ENCODE measurements at places on chromosomes 11 and 22.

DNA sequence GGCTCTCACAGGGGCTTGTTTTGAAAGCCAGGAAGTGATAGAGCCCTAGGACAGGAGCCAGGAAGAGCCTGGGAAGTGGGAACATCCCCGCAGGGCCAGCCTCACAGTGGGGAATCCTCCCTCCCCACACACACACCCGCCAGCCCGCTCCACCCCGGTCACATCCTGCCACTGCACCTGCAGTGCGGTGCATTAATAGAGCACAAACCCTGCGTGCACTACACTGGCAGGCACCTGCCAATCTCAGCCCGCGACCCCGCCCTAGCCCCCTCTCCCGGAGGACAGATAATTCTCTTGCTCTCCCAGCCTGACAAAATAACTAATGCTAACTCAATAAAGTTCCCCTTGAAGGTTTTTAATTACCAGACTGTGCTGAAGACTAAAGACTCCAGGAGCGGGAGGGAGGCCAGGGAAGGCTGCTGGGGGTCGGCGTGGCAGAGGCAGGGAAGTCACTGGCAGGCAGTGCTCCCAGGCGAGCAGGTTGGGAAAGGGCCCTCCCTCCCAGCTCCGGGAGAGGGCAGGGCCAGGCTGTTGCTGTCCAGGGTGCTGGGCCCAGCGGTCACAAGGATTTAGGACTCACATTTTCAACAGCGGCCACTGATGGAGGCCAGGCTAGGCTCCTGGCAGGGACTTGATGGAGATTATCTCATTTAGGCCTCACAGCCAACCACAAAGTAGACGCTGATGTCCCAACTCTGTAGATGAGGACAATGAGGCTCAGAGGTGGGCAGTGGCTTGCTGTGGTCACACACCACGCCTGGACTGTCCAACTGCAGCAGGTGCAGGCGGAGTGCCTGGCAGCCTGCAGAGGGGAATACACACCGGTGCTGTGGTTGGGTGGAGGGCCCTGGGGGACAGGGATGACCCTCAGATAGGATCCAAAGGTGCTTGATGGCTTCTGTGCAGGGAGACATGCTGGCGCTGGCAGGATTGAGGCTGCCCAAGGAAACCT, 23.9 kb upstream of the TCF20 start:
- DNase-seq, result no peak

DNA sequence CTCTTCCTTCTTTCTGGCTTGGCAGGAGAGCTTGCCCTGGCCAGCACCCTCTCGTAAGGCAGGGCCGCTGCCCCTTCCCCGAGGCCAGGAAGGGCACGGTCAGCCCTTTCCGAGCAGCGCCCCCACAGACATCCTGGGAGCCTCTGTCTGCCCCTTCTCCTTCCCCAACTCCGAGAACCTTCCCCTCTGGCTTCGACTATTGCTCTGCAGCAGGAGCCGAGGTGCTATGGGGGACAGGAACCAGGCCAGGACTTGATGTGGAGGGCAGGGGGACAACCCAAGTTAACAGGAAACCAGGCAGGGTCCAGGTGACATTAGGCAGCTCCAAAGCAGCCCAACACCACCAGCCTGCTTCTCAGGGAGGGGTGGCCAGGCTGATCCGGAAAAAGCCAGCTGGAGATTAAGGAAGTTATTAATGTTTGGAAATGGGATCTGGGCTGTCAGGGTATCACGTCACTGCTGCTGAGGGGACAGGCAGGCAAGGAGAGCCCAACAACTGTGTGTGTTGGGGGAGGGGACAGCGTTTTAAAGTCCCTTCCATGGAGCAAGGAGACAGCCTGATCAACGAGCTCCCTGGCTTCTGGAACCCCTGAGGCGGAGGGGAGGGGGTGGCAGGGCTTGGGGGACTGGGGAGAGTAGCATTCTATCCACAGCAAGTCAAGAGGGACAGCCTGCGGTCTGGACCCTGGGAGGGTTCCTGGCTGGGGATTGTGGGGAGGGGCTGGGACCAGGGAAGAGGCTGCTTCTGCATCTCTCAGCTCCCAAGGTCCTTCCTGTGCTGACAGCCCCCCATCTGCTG, 27.3 kb downstream of the SYT7 start:
- DNase-seq, result no peak

- no peak for DNase-seq
Measured at GRCh38 chr22:27786291-27786932, 15.1 kb downstream of the MN1 start.

- DNase-seq, result no peak
Measured at GRCh38 chr11:33515347-33515746, 185.3 kb downstream of the C11orf91 start.
